ENCODE measurements at places on chromosomes 6 and 20.

DNA sequence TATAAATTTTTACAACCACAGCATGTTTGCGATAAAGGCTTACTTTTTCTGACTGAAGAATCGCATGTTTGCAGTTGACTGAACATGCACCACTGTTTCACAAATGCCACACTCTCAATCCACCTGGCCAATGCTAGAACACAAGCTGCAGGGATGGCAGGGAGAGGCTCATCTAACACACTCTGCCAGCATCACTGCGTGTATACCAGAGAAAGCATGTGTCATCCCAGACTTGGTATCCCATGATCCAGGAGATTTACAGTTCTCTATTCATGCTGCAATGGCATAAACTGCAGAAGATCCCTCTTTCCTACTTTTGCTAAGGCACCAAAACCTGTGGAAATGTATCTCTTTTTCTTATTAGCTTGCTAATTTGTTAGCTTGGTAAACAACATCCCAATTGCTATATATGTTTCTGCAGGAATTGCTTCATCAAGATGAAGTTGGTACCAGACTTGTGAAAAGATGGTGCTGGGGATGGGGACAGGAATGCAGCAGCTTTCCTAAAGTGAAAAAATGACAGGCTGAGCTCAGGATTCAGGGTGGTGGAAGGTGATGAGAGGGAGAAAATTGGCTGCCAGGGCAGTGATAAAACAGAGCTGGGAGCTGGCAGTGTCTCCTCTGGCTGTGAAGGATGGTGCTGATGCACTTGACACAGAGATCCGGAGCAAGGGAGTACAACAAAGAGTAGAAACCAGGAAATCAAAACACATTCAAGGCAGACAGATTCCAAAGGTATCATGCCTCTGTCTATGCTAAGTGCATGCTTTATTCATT is 186.9 kb downstream of the HIVEP2 start:
- no peak for DNase-seq

DNA sequence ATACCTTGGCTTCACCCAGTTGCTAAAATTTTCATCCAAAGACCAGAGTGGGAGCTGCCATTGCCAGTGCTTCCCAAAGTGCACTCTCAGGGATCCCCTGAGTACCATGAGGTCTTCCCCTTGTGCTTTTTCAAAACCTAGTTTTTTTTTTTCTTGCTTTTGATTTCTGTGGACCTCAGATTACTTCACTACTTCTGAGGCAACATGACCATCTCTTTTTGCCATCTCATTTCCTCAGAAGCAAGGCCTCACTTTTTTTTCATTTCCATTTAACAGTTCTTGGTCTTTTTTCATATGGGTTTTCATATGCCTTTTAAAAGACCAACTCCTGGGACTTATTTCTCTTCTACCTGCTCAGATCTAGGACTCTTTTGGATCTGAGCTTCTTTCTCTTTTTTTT is 64.1 kb upstream of the MMS22L start:
- no peak for DNase-seq

GRCh38 chr6:168122011-168122410 is 43.0 kb upstream of the FRMD1 start:
- DNase-seq: no peak

GRCh38 chr20:59020938-59021551 is 1.8 kb downstream of the TUBB1 start:
- DNase-seq: no peak

DNA sequence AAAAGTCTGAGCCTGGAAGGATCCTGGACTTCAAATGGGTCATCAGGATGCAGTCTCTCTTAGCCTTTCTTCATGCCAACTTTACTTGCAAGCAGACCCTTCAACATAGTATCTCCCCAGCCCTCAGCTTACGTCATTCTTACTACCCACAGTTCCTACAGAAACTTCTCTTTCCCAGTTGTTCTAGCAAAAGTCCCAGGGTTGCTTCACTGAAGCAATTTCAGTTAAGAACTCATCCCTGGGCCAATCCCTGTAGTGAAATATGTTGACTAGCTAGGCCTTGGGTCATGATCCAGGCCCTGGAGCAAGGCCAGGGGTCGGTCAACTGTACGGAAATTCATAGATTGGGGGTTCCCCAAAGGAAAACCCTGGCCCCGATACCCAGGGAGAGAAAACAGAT is 8.6 kb upstream of the FAM83D start:
- no peak for DNase-seq

- no peak for DNase-seq
Observed at GRCh38 chr6:34934516-34934915, 45.5 kb downstream of the ANKS1A start.

GRCh38 chr20:56001106-56001785 is 4.1 kb downstream of the CBLN4 start:
- no peak for DNase-seq

DNA sequence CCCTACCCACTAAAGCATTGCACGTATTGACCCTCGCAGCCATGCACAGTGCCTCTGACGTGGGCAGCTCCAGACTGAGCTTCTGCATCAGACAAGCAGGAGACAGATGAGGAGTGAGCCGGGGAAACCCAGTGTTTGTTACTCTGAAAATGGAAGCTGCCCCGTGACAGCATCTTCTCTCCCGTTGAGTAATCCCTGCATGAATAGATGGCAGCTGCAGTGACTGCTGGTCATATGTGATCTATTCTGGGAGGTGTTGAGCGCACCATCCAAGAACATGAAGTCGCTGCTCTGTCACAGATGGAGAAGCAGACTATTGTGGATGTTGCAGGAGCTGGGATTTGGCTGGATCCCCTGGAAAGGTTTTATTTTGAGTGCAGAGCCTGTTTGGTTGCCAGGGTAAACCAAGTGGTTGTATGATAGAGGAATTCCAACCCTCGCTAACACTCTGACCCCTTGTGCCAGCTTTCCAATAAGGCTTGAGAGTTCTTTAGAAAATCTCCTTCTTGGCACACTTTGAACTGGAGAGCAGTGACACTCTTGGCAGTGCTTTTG is 242.2 kb downstream of the NRN1 start:
- no peak for DNase-seq

GRCh38 chr6:147507162-147508041 is 1.1 kb upstream of the SAMD5 start:
- no peak for DNase-seq

DNA sequence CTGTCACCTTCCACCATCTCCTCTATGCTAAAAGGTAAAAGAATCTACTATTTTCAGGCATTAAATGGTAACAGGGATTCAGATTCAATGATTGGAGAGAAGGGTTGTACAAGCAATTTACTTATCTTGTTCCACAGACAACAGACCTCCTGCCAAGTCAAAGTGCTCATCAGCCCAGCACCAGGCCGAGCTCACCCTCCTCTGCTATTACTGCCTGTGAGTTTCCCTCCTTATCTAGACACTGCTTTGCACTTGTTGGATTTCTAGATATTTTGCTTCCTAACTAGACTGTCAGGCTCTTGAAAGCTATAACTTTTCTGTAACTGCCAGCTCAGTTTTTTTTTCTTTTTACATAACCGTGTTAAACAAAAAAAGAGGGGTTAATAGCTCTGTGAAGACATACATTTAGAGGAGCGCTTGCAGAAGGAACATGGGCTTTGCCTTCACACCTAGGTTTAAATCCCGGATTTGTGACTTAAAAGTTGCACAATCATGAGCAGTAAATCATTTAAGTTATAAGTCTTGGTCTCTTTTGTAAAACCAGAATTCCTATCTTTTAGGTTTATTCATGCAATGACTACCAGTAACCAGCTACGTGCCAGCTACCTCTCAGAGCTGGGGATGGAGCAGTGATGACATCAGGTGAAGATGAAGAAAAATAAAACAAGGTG is 1.1 kb upstream of the FAM162B start:
- no peak for DNase-seq

DNA sequence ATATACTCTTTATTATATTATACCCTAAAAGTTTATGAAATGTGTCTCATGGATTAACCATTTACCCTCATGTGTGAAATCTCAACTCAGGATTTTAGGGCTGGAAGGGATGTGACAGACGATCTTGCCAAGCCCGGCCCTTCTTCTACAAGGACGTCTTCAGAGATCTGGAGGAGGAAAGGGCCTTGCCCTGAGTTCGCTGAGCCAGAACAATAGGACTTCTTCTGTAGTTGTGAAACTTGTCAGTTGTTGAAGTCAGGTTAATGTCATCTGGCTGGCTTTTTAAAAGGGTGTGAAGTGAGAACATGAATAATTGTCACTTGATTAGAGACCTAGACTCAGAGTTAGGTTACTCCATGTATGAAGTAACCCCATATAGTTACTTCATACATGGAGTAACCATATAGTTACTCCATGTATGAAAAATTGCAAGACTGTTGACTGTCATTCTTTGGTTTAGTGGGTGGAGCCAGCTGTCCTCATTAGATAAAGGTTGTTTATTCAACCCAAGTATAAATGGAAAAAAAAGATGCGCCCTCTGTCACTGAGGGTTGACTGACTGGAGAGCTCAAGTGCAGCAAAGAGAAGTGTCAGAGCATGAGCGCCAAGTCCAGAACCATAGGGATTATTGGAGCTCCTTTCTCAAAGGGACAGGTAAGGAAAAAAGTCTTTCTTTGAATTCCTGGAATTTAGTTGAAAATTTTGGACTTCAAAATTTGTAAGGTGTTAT is at the start of gene ARG1:
ARG1 (plus strand) TSS at position 541 of the 730 bp plus-strand sequence; CDS start at position 598, 57 bp downstream.
- DNase-seq: no peak

GRCh38 chr20:17796091-17796563 is 96.4 kb downstream of the BANF2 start:
- no peak for DNase-seq

DNA sequence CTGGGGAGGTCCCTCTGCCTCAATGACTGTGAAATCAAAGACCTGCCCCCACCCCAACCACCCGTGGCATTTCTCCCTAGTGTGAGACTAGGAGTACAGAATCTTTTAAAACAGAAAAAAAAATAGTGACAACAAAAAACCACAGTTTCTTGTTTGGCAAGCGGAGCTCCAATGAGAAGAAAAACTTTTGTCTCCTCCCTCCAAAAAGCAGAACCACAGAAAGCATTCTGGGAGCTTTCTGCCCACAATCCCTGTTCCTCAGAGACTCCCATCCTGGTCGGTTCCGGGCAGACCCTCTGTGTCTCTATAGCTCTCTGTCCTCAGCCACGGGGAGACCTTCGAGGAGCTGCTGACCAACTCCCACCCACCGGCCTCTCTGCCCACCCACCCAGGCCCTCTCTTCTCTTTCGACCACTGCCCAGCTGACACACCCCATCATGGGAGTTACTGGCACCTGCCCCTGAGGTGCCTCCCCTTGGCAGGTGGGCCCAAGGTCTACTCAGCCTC is 4.9 kb downstream of the PREX1 start:
- DNase-seq: no peak

- DNase-seq: no peak
Observed at GRCh38 chr20:46378412-46379009, 27.9 kb downstream of the ELMO2 start.

DNA sequence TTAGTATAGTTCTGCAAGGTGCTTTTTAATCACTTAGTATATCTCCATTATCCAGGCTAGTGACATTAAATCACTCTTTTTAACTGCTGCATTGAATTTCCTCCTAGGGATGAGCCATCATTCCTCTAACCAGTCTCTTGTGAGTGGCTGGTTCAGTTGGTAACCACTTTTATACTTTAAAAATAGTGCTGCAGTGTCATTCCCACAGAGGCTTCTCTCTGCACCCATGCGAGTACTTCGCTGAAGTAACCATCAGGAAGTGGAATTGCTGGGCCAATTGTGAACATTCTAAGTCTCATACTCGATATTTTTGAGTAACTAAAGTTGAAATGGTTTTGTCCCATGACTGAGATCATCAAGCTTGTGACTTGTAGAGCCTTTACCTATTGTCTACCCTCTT is 2.1 kb downstream of the BTN3A2 start:
- no peak for DNase-seq

DNA sequence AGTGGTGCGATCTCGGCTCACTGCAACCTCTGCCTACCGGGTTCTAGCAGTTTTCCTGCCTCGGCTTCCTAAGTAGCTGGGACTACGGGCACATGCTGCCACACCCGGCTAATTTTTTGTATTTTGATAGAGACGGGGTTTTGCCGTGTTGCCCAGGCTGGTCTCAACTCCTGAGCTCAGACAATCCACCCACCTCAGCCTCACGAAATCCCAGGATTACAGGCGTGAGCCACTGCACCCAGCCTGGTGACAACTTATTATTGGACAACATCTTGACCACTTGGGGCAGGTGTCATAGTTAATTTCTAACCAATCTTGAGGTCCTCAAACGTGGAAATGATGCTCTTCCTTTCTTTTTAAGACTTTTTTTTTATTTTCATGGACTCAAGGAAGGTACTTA is 303.6 kb downstream of the CLIC5 start:
- no peak for DNase-seq

GRCh38 chr20:1830240-1830639 is 65.0 kb upstream of the SIRPA start:
- no peak for DNase-seq

Measured in GM18507 (cell line).